Small intestine (tissue), 16 donors: ENCODE measurements at places on chromosomes 16 and 17. TPM values are rescaled to one million over a fixed set of nuclear protein-coding genes. Genes with fewer than 3 reads are reported as not detected.

The SLC5A2 gene
- polyA plus RNA-seq, result 10.4 TPM

The SCARF1 gene
- polyA plus RNA-seq, result 4.2 TPM

- DNase-seq, result no peak
Observed at GRCh38 chr16:72988569-72988968, 59.4 kb downstream of the ZFHX3 start.

- no peak for DNase-seq
Observed at GRCh38 chr16:11370084-11370931, 25.0 kb downstream of the RMI2 start.

GRCh38 chr16:82993926-82994325 lies 367.2 kb downstream of the CDH13 start:
- no peak for DNase-seq

DNA sequence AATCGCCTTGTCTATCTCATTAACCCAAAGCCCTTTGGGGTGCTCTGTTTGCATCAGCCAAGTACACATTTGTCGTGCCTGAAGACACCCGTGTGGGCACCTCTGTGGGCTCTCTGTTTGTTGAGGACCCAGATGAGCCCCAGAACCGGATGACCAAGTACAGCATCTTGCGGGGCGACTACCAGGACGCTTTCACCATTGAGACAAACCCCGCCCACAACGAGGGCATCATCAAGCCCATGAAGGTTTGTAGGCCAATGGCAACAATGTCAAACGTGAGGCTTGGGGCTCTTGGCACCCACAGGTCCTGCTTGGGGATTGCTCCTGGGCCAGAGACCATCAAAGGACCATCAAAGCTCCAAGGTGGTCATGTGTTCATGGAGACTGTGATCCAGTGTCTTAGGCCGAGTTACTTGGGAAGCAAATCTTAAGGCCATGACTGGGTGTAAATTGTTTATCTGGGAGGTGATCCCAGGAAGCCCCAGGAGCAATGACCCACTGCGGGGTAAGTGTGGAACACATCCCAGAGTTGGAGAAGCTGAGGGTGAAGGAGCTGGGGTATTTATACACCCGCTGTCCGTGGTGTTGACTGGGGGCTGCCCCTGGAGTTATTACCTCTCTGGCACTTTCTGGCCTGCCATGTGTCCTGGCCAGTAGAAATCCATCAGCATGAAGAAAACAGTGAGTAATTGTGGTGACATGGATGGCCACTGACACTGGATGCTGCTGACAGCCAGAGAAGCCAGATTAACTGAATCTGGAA lies 24.0 kb downstream of the CDH5 start:
- DNase-seq, result no peak

The SDR42E2 gene
- 0.01 TPM for polyA plus RNA-seq

- no peak for DNase-seq
Observed at GRCh38 chr17:45326626-45327025, 9.8 kb upstream of the MAP3K14 start.

- DNase-seq, result peak; percentile 40
Observed at GRCh38 chr16:78184238-78185183, 85.1 kb downstream of the WWOX start.

GRCh38 chr16:20798364-20798763 lies 7.9 kb downstream of the ERI2 start:
- DNase-seq, result no peak

DNA sequence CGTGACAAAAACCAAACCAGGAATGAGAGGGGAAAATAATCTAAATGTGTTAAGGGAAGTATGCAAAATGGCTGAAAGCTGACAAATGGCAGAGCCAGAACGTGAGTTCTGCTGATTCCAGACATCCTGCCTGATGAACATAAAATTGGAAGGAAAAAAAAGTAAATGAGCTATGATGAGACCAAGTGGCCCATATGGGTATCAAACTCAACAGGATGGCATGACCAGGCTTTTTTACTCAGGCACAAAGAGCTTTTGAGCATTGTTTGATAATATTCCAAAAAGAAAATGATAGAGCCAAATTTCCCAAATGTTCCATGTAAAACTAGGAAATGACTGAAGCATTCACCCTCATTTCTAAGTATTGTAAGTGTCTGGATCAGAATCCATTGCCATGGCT lies 449.2 kb downstream of the CDH13 start:
- no peak for DNase-seq

The FKBP10 gene
- polyA plus RNA-seq, result 13.9 TPM

The COPZ2 gene
- 4.4 TPM for polyA plus RNA-seq

The MYH11 gene
- polyA plus RNA-seq, result 14.3 TPM

DNA sequence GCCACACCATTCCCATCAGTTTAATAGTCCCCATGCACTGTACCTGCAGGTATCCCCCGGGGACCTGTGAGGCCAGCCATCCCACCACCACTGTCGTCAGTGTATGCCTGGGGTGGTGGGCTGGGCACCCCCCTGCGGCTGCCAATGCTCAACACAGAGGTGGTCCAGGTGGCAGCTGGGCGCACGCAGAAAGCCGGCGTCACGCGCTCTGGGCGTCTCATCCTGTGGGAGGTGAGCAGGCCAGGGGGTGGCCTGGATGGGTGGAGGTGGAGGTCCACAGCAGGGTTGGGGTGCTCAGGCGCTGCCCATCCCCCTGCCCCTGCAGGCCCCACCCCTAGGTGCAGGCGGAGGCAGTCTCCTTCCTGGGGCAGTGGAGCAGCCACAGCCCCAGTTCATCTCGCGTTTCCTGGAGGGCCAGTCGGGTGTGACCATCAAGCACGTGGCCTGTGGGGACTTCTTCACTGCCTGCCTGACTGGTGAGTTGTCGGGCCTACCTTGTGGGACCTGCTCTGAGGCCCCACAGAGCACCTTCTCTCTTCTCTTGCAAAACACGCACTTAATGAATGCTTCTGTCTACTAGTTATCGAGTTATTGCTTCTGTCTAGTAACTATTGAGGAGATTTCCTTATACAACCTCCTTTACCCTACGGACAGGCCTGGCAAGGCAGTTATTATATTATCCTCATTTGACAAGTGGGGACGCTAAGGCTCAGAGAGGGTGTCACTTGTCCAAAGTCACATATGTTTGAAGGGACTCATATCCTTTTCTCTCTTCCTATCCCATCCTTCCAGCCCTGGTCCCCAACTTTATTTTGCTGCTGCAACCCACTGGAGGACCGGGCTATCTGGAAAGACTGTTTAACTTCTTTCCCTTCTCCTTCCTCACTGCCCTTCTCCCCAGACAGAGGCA lies 5.8 kb upstream of the TRAF4 start:
- DNase-seq, result no peak

- no peak for DNase-seq
Observed at GRCh38 chr16:89741342-89742014, 20.1 kb downstream of the ZNF276 start.

DNA sequence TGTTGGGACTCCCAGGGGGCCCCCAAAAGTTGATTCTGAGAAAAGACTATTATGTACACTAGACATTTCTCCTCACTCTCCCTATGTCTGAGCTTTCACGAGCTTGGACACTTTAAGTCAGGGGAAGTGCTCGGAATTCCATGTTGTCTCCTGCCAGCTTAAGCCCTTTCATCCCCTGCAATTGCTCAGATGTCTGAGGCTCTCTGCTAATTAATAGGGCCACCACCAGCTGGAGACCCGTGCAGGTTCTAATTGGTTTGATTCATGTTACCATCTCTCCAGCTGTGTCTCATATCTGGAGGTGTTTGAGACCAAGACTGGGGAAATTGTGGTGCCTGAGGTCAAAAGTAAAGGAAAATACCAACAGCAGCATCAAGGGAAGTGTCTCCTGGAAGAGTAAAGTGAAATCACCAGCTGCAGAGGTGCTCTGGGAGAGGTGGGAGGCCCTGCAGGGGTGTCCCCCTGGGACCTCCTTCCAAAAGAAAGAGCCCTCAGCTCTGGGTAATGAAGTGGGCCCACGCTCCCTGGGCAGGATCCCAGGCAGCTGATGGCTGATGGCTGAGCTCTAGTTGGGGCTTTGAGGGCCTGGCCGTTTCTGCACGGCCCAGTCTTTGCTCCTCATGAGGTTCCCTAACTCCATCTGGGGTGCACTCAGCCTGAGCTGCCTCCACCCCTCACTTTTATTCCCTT lies 5.8 kb upstream of the UTS2R start:
- no peak for DNase-seq

The ZG16B gene
- polyA plus RNA-seq, result 17.3 TPM

The GUCY2D gene
- not detected for polyA plus RNA-seq

The HID1 gene
- polyA plus RNA-seq, result 37.1 TPM

The FAAP100 gene
- 24.5 TPM for polyA plus RNA-seq

- DNase-seq, result no peak
Observed at GRCh38 chr17:76048025-76048605, 21.0 kb upstream of the EVPL start.

DNA sequence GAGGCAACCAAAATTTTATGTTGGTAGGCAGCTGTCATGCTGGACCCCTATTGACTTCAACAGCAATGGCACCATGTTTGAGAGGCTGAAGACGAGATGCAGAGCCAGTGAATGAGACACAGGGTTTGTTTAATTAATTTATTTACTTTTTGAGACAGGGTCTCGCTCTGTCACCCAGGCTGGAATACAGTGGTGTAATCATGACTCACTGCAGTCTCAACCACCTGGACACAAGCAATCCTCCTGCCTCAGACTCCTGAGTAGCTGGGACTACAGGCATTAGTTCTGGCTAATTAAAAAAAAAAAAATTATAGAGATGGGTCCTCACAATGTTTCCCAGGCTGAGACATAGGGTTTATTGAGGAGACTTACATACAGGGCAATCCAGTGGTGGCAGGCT lies 36.2 kb upstream of the PPM1D start:
- DNase-seq, result no peak

- peak; percentile 63 for DNase-seq
Observed at GRCh38 chr17:80034791-80035686, 633 bp downstream of the TBC1D16 start.

GRCh38 chr16:53773150-53773846 lies 69.3 kb downstream of the FTO start:
- peak; percentile 94 for DNase-seq

The KRTAP4-4 gene
- polyA plus RNA-seq, result not detected

DNA sequence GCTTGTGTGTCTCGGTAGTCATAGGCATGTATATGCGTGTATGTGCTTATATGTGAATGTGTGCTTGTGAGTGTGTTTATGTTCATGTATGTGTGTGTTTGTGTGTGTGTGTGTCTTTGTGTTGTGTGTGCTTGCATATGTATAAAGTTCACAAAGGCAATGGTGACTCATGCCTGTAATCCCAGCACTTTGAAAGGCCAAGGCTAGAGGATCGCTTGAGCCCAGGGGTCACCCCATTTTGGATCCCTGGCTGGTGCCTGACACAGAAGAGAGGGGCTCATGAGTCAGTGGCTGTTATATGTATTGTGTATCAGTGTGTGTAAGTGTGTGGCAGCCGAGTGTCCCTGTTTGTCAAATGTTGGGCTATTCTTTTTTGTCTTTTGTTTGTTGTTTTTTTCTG lies 69.3 kb downstream of the ABCC1 start:
- DNase-seq, result no peak

GRCh38 chr17:9383826-9384225 lies 191.8 kb downstream of the STX8 start:
- no peak for DNase-seq

- DNase-seq, result no peak
Observed at GRCh38 chr17:50758989-50759544, 8.3 kb downstream of the ANKRD40CL start.

The PPY gene
- polyA plus RNA-seq, result not detected

The ASPHD1 gene
- 0.67 TPM for polyA plus RNA-seq

- no peak for DNase-seq
Observed at GRCh38 chr16:61050547-61050946, 985.7 kb downstream of the CDH8 start.

GRCh38 chr17:68248199-68248825 lies 469 bp downstream of the AMZ2 start:
- DNase-seq, result no peak

The SULT1A1 gene
- polyA plus RNA-seq, result 83.3 TPM

The MYO15A gene
- 0.22 TPM for polyA plus RNA-seq

GRCh38 chr16:57131351-57131970 lies 39.1 kb downstream of the CPNE2 start:
- DNase-seq, result no peak

DNA sequence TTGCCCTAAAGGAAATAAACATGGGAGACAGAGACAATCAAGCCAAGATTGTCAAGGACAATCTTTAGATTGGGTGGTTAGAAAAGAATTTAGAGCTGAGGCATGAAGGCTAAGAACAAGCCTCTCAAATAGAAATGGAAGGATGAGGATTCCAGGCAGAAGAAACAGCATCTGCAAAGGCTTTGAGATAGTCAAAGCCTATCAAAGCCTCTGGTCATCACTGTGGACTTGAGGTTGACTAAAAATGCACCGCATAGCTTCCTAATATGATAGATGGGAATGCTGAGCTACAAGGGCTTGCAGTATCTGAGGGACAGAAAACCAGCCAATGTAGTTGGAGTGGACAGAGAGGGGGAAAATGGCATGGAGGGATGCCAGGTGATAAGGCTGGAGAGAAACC lies 109.8 kb upstream of the FAM20A start:
- DNase-seq, result no peak

DNA sequence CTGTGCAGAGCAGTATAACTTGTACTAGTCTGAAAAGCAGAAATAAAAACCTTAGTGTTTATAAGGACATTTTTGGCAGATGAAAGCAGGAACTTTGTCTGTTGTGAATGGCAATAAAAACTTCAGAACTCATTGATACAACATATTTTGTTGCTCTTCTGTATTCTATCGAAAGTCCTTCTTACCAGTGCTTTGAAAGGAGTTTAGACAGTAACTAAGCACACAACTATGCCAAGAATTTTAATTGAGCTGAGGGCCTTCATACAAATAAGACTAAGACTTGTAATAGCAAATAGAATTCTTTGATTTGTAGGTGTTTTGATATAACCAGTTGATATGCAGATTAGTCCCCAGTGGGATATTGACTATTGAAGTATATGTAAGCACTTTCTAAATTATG lies 308.4 kb downstream of the ZFHX3 start:
- DNase-seq, result no peak

- peak; percentile 79 for DNase-seq
Observed at GRCh38 chr16:85316321-85316919, 204.1 kb upstream of the CIBAR2 start.

The KRTAP2-3 gene
- not detected for polyA plus RNA-seq

GRCh38 chr17:67980456-67980855 lies 15.8 kb downstream of the C17orf58 start:
- no peak for DNase-seq

The KRTAP1-1 gene
- polyA plus RNA-seq, result not detected

DNA sequence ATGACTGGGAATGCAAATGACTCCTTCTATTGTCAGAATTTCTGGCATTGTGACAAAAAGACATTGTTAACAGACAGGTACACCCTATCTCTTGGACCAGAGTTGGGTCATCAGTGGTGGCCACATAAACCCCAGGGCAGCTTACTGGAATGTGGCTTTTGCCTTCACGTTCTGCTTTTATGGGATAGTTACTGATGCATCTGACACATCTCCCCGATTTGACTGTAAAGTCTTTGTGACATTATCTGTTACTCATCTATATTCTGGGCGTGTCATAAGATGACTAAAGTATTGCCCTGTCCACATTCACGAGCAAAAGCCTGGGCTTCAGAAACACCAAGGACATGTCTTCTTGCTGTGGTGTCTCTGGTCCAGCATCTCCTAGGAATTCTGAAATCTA lies 18.7 kb upstream of the AQP8 start:
- no peak for DNase-seq

The CCR7 gene
- not detected for polyA plus RNA-seq

- no peak for DNase-seq
Observed at GRCh38 chr16:14522671-14523070, 107.4 kb downstream of the PARN start.

GRCh38 chr16:57821149-57821971 lies 19.1 kb upstream of the KIFC3 start:
- peak; percentile 98 for DNase-seq

The GINS2 gene
- 3.2 TPM for polyA plus RNA-seq
